ENCODE measurements at places on chromosomes 7 and 10. TPM values are rescaled to one million over a fixed set of nuclear protein-coding genes. Genes with fewer than 3 reads are reported as not detected.

DNA sequence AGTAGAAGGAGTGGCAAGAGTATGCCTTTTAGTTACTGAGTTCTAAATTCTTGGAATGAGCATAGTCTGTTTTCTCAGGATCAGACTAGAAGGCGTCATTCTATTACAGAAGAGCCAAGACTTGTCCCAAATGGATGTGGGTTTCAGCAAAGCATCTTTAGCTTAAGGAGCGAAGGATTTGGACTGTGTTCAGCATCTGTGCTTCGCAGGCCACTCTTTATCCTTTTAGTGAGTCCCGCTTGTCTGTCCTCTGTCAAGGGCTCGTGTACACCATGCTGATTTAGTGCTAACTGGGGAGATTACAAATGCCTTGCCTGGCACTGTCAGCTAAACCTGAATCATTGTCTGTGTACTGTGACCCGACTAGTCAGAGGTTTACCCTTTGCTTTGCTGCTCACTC is 465.7 kb downstream of the AUTS2 start:
- DNase-seq, result no peak

The PODXL gene
- 2.2 TPM for total RNA-seq

The MYH16 gene
- not detected for total RNA-seq

The RADIL gene
- 2.5 TPM for total RNA-seq

The SPDYE2B gene
- total RNA-seq, result not detected

- no peak for DNase-seq
Measured at GRCh38 chr7:30911561-30911969, at the start of gene AQP1. AQP1 (plus strand) TSS chr7:30911853; CDS start chr7:30911910, 57 bp downstream.

DNA sequence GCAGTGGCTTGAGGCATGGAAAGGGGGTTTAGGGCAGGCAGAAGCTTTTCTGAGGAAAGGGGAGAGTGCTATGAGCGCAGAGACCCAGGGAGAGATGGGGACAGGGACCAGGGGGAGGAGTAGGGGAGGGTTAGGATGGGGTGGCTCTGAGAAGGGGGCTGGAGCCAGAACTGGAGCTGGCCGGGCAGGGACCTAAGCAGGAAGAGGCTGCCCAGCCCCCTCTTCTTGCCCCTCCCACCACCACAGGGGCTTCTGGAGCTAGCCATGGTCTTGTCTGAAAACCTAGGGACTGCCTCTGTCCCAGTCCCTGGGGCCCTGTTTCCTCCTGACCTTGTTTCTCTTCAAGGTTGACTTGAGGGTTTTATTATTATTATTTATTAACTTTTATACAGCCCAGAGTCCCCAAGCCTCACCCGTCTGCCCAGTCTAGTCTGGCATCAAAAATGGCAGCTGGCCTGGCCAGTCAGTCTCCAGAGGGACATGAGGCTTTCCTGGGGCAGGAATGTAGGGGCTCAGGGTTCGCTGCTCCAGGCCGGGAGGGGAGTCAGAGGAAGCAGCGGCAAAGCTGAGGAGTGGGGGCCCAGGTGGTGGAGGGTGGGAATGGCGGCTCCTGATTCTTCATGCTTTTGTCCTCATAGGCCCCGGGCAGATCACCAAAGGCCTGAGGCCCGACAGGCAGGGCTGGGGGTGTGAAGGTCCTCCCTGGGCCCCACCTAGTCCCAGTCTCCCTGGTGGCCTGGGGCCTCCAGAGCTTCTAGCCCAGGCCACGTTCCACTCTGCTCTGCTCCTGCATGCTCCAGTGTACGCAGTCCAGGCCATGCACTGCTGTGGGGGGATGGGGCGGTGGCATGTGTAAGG is 5.7 kb downstream of the TRIM8 start:
- no peak for DNase-seq

Data from LHCN-M2 (cell line).